ENCODE measurements at places on chromosomes 12 and 14.

- DNase-seq: no peak
Measured at GRCh38 chr12:88552610-88553079, 27.6 kb downstream of the KITLG start.

DNA sequence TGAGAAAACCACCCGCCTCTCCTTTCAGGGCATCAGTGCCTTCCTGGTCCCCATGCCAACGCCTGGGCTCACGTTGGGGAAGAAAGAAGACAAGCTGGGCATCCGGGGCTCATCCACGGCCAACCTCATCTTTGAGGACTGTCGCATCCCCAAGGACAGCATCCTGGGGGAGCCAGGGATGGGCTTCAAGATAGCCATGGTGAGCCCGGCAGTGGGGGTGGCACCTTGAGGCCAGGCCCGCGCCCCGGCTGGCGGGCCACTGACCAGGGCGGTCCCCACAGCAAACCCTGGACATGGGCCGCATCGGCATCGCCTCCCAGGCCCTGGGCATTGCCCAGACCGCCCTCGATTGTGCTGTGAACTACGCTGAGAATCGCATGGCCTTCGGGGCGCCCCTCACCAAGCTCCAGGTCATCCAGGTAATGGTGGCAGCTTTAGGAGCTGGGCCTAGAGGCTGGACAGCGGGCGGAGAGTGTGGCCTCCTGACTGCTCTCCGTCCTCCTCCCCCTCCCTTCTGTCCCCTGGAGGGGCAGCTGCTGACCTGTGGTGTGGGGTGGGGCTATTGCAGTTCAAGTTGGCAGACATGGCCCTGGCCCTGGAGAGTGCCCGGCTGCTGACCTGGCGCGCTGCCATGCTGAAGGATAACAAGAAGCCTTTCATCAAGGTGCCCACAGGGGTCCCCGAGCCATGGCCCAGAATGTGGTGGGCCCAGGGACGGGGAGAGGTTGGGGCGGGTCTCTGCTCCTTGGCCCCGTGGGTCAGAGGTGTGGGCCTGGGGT, 12.8 kb downstream of the ACADS start:
- no peak for DNase-seq

GRCh38 chr14:32017587-32017986, 59.5 kb upstream of the ARHGAP5 start:
- no peak for DNase-seq

- DNase-seq: no peak
Measured at GRCh38 chr14:98993818-98994217, 278.2 kb downstream of the BCL11B start.

DNA sequence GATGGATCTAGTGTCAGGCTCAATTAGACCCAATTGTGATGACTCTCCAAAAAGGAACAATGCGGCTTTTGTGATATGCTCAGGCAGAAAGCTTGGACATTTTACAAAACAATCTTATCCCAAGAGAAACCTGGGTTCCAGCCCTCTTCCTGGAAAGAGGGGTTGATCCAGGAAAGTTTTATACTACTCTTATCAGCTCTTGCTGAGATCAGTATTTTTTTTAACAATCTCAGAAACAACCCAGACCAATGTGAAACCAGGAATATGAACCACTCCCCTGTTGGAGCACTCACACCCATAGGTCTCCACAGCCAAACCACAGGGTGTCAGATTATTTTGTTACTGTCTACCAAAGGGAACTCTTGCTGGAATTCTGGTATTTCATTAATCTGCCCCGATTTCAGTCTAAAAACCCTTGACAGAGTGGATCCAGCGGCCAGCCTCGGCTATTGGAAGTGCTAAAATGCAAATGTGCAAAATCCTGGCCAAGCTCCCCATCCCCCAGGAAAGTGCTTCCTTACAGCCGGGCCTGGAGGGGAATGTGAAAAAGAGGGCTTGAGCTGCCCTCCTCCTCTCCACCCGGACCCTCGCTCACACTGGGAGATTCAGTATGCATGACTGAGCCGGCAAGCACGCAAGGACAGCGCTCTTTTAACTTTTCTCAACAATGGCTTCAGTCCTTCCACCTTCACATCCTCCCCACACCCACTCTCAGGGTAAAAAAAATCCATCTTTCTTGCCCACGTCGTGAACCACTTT, 4.0 kb downstream of the FBXL14 start:
- peak; percentile 39 for DNase-seq

- no peak for DNase-seq
Measured at GRCh38 chr14:20811986-20812975, 9.6 kb upstream of the RNASE1 start.

GRCh38 chr14:31967669-31967975, 109.5 kb upstream of the ARHGAP5 start:
- DNase-seq: no peak

GRCh38 chr14:68734231-68734732, 58.6 kb downstream of the ZFP36L1 start:
- DNase-seq: no peak

DNA sequence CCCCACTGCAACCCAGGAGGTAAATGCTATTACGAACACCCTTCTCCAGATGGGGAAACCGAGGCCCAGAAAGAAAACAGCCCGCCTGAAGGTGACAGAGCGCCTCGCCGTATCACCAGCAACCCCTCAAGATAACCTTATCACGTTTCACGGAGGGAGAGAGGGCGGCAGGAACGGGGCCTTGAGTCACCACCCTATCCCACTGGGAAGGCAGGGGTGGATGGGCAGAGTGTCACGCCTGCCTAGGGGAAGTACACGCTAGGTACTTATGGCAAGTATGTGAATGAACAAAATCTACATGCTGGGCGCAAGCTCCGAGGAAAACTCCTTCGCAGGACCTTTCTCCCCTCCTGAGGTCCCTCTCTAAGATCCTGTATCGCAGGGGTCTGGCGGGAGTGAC, 17.8 kb downstream of the NCOR2 start:
- no peak for DNase-seq

- DNase-seq: no peak
Measured at GRCh38 chr14:83347874-83348273, 1814.2 kb upstream of the SEL1L start.

DNA sequence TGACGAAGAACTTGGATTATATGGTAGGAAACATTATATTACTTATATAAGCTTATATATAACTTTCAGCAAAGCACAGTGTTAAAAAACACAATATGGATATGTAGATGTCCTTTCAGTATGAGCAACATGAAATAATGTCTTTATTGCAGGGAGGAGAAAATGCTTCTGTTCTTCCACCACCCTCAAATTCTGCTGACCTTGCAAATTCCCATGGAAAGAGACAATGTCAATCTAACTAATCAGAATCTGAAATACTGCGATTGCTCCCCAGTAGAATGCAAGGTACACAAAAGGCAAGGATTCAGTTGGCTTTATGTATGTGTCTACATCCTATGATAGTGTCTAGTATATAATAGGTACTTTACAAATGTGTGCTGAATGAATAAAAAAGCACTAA, 26.4 kb downstream of the MGAT4C start:
- no peak for DNase-seq

- no peak for DNase-seq
Measured at GRCh38 chr14:61641914-61642613, 53.2 kb upstream of the HIF1A start.

DNA sequence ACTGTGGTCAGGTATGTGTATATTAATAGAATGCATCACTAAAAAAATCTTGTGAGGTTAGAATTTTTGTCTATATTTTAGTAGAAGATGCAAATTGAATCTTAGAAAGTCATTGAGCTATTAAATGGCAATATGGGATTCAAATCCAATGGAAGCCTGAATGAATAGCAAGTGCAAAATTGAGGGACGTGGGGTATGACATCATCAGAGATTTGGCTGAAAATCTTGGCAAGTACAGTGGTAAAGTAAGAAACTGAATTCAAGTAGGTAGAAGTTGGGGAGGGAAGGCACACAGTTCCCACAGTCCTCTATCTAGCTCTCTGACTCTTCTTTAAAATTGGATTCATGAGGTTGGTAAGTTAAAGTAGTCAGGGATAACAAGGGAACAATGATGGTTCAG, 97.4 kb upstream of the SSTR1 start:
- DNase-seq: no peak

GRCh38 chr12:128969480-128970055, 116.3 kb downstream of the GLT1D1 start:
- peak; percentile 39 for DNase-seq

DNA sequence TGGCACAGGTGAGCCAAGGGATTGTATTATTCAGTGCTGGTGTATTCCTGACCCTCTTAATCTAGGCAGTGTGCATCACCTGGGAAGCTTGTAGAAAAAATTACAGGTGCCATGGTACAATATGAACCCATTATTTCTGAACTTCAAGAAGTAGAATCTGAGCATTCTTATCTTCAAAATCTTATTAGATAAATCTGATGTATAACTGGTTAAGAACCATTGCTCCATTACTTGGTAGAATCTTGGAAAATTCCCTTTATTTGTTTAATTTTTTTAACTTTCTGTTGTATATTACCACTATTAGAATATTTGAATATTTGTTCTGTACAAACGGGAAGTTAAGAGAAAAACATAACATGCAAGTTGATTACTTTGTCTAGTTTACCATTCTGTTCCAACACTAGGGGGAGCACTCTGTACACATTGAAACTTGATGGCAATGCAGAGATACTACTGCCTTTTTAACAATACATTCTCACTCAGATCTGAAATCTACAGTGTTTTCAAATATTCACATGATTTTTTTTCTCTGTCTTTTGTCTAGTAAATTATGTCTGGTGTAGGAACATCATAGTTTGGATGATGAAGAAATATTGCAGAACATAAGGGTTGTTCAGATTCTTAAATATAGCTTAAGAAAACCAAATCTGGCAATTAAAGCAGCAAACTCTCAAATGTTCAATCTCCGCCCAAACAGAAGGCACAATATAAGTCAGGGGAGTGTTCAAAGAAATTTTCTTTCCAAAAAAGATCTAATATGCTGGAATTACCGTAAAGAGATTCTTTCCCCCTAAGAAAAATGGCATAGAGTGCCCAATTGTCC, 196.6 kb downstream of the PCNX1 start:
- DNase-seq: no peak

- DNase-seq: no peak
Measured at GRCh38 chr12:69123919-69124638, 115.3 kb upstream of the CPSF6 start.

DNA sequence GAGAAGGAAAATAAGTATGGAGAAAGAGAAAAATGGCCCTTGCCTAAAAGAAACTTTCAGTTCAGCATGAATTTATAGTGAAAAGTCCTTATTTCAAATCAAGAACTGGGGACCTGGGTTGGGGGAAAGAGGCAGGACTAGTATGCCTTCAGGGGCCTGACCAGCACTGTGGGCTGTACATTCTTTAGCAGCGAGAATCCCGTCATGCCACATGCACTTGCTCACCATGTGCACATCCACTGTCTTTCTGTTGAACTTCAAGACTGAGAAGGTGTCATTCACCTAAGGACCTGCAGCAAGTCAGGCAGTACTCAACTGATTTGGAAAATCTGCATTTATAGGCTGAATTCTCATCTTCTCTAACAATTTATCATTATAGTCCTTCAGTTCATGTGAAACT, 50.2 kb downstream of the RAB35 start:
- no peak for DNase-seq

DNA sequence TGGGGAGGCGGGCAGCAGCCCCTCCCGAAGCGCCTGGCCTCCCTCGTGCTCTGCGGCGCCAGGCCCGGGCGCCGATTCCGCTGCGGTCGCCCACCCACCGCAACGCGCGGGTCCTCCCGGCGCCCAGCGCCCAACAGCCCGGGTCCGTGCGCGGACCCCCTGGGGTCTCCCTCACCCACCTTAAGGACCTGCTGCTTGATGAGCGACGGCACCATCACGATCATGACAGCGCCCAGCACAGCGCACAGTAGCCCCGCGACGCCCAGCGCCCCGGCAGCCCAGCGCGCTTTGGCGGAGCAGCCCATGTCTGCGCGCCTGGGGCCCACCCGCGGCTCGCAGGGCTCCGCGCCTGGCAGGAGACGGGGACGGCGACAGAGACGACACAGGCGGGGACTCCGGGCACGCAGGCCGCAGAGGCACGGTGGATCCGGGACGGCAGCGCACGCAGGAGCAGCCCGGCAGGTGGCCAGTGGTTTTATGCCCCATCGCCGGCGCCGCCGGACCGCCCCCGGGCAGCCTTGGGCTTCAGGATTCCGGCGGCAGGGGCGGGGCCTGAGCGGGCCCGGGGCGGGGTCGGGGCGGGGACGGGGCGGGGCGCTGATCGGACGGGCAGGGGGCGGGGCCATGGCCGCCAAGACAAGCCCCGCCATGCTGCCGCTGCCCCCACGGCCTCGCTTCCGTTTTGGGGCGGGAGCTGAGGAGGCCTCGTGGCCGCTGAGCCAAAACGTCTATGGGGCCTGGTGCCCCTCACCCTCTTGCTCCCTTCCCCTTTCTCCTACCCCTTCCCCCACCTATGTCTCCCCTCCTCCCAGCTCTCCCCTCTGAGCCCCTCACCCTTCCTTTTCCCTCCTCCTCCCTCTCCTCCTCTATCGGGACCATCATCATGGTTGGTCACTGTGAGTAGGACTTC, at the start of gene SCARB1:
Gene SCARB1, minus strand, starts transcription at position 449 of the 910 bp plus-strand sequence. Its CDS starts 144 bp downstream, at position 305.
- DNase-seq: peak; percentile 74

DNA sequence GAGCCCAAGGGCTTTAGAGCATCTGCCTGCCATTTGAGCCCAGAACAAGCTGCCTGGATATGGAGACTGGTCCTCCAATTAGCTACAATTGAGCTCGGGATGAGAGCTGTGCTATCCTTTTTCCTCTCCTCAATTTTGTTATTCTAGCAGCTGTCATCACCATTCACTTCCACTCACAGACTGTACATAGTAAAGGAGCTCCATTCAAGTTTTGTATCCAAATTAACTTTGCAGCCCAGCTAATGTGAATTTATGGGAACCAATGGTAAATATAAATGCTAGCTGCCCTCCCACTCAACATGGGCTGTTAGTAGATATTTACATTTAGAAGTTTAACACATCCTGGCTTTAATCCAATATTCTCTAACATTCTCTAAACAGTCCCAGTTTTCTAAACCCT, 44.6 kb downstream of the BMP4 start:
- no peak for DNase-seq

DNA sequence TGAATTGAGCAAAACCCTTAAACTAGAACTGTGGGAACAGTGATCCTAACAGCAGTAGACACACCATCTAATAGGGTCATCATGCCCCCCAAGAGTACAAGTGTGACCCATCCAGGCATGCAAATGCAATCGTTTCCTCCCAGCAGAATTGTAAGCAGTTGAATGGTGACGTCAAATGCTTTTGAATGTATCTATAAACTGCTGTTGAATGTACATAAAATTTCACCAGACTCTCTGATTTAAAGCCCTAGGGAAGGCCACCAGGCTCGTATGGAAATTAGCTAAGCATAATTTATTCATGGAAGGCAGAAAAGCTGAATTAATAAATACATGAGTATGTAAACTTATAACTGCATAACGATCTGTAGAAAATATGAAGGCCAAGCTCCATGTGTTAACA, 482.9 kb downstream of the EGLN3 start:
- no peak for DNase-seq
